NCI-H1105 treated with DMSO at 0.1 percent for 48 hours (cell line): ENCODE measurements at places on chromosomes 4 and X.
A peak's percentile ranks its signal among the peaks of the same experiment; 100 is the strongest.

DNA sequence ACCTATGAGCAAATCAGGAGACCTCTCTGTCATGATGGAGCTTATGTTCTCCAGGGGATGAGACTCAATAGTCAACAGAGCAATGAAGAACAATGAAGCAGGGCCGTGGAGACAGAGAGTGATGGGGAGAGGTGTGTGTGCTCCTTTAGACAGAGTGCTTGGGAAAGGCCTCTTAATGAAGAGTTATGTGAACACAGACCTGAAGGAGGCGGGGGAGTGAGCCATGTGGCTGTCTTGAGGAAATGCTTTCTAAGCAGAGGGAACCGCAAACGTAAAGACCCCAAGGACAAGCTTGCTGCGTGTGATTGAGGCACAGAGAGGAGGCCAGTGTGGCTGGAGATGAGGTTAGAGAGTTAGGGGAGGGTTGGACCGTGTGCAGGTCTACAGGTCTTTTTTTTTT, 53.1 kb downstream of the CHRNA9 start:
- DNase-seq, result no peak

- peak; percentile 20 for DNase-seq
Measured at GRCh38 chr4:156475322-156475721, 496.3 kb downstream of the PDGFC start.

- peak; percentile 61 for DNase-seq
Measured at GRCh38 chr4:23903859-23904438, 14.1 kb upstream of the PPARGC1A start.

DNA sequence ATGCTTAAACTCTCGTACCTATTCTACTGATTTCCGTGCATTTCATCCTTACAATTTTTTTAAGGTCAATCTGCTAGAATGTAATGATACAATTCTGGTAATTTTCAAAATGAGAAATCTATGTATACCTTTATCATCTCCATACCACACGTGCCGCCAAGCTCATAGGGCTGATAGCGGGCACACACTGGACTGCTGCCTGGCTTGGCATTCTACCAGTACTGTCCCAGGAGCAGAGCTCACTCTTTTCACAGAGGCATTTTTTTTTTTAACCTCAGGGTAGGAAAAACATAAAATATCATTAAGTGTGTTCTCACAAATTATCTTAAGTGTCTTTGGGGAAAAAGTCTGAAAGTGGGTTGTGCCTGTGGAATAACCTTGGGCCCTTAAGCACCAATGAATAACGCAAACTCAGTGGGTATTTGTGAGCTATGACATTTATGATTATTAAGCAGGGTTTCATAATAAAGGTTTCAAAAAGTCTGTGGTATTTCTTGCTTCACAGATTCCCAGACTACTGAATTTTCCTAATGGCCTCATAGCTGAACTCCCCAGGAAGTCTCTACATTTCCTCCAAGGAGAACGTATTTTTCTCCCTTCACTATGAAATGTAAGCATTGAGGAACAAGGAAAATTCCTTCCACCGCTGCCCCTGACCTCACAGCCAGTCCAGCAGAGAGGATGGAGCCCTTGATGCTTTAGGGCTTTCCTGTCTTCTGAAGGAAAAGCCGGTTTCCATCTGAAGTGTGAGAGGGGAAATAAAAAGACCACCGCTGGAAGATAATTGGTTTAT, 125.2 kb downstream of the ELOVL6 start:
- no peak for DNase-seq

- no peak for DNase-seq
Measured at GRCh38 chr4:32986236-32986635, 2266.1 kb downstream of the PCDH7 start.

- DNase-seq, result no peak
Measured at GRCh38 chrX:125210146-125210545, 109.5 kb upstream of the TEX13C start.

DNA sequence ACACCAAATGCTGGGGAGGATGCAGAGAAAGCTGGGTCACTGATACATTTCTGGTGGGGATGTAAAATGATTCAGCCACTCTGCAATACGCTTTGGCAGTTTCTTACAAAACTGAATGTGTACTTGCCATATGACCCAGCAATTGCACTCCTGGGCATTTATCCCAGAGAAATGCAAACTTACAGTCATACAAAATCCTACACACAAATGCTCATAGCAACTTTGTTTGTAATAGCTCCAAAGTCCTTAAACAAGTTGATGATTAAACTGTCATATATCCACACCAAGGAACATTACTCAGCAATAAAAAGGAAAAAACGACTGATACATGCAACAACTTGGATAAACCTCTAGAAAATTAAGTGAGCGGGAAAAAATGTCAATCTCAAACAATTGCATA, 12.3 kb downstream of the MID1 start:
- no peak for DNase-seq

DNA sequence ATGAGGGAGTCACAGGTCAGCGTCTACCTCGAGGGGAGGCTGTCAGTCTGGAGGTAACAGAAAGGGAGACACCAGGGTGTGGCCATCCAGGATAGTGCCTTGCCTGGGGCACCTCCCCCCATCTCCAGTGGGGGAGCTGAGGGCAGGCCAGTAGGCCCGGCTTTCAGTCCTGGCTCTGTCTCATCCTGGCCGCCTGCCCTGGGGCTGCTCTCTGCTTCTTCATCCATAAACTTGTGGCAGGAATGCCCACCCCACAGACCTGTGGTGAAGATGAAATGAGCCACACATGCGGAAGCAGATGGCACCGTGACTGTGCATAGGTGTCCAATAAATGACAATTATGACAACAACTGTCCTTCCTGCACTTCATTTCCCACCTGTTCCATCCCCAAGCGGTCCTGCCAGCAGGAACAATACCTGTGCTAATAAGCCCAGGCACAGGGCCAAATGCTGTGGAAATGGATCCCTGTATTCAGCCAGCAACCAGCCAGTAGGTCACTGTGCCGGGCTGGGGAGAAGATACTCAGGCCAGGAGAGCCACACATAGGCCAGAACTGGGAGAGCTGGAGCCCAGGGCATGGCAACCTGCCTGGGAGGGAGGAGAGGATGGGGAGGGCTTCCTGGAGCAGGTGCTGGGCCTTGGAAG, 30.2 kb downstream of the TRO start:
- DNase-seq, result peak; percentile 83

- DNase-seq, result no peak
Measured at GRCh38 chrX:118554511-118554910, 58.9 kb downstream of the DOCK11 start.
